SK-N-SH treated with all-trans-retinoic acid at 6 μM for 48 hours (cell line): ENCODE measurements at places on chromosomes 1 and 21.

DNA sequence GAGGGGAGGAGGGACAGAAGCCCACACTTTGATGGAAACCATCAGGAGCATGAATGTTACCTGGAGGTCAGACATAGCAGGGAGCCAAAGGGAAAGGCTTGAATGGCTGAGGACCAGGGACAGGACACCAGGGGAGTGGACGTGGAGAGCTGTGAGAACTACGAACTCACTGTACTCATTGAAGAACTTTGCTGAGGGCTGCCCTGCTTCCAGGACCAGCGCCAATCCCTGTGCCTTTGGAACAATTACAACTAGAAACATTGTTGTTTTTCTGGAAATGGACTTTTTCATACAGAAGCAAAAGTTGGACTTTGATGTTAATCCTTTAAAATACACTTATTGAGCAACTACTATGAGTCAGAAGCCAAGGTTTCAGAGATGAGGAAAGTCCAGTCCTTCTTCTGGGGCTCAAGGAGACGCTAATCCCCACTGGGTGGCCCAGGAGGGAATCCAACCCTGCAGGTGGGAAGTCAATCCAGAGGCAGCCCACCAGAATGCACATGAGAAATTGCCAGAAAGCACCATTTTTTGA lies 12.9 kb downstream of the TSPAN2 start:
- ATAC-seq, result no peak

DNA sequence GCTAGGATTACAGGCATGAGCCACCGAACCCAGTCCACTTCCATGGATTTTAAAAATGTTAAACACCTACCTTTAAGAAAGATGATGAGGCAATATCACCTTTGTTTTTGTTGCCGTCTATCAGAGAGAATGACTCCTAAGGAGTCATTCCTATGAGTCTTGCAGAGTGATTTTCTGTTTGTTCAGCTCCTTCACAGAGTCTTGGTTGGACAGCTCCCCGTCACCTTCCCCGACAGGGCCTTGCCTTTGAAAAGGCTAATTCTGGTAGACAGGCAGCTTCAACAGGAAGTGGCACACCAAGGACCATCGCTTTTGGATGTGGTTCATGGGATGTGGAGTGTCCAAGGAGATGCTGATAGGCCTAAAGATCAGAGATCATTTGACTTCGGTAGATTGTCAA lies 17.5 kb downstream of the ZBTB18 start:
- ATAC-seq, result no peak

DNA sequence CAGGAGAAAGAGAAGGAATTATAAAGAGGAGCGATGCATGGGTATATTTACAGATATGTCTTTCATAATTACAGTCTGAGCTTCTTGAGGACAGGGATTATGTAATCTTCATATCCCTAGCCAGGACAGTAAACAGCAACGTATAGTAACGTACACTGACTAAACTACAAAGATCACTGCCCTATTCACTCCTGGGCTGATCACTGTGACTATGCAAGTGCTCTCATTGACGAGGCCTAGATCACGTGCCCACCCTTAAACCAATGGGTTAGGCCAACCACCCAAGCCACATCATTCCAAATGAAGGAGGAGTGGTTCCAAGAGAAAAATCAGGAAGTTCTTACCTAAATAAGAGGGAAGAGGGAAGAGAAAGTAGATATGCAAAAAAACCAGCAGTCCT lies 18.5 kb downstream of the PIK3R3 start:
- no peak for ATAC-seq

GRCh38 chr1:240111558-240111957 lies 19.9 kb downstream of the FMN2 start:
- ATAC-seq, result no peak

DNA sequence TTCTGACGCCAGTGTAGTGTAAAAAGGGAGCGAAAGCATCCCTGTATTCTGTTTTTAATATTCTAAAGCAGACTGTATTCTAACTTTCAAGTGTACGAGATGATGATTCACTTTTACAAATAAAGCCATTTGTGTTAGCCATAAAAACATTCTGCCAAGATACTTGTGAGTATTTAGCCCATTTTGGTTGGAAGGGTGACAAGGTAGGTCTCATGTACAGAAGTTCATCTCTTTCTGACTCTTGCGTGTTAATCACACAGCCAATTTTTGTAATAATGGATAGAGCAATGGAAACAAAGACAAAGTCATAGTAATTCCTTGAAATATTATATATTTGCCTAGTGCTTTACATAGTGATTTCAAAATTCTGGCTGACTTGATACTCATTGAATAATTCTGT lies 125.3 kb upstream of the GREM2 start:
- ATAC-seq, result no peak

DNA sequence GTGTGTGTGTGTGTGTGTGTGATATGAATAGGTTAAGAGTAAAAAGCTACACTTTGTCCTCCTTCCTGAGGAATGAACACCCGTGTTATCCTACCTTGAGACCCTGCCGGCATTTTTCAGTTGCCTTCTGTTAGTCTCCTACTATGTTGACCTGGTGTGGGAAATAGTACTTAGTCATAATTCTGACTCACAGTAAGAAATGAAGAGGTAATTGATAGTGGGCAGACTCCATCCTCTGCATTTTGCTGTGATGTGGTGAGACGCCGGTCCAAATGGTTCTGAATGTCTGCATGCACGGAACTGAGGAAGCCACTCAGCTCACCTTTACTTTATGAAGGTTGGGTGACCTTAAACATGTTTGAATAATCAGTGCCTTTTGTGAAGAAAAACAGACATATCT lies 12.6 kb downstream of the CD101 start:
- ATAC-seq, result no peak

- no peak for ATAC-seq
These were observed 3.3 kb upstream of the TMEM240 start for GRCh38 chr1:1543706-1544099.

DNA sequence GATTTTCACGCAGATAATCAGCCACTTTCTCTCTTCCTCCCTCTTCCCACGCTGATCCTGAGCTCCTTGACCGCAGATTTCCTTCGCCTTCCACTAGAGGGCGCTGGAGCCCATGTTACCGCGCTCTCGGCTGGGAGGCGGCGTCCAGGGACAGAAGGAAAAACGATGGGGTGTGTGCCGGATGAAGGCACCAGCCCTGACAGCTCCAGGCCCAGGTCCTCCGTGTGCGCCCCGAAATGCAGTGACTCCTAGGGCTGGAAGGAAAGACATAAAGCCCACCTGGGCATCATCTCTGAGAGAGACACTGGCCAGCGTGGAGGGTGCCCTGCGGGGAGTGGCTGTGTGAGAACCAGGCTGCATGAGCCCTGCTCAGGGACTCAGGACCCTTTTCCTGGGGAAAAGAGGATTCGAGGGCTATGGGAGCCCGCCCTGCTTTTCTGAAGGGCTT lies 44.9 kb upstream of the CYP2J2 start:
- ATAC-seq, result peak; percentile 99

DNA sequence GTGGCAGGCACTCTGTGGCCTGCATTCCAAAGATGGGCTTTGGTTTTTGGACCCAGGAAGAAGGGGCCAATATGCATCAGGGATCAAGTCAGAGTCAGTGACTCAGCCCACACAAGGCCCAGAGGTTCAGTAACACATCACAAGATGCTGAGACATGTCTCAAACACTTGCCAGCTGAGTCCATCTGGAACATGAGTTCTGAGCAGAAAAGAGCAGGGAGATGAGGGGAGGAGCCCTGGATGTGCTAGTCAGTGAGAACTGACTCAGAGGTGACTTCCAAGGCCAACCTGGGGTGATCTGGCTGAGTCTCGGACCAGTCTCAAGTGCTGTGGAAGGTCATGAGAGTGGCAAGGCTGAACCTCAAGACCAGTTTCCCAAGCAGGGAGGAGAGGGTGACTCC lies 150.1 kb downstream of the CDC7 start:
- ATAC-seq, result no peak; the same call in 2 of the 3 replicates

- ATAC-seq, result peak; percentile 47
These were observed 57.5 kb upstream of the GUCA2A start for GRCh38 chr1:42221952-42222606.

- no peak for ATAC-seq
These were observed 166.7 kb downstream of the ZNF326 start for GRCh38 chr1:90161625-90162024.

GRCh38 chr1:53046930-53047329 lies 15.1 kb upstream of the PODN start:
- peak; percentile 59 for ATAC-seq

- no peak for ATAC-seq
These were observed 51.5 kb upstream of the LRIF1 start for GRCh38 chr1:111015222-111015621.
